ENCODE measurements at places on chromosomes 3 and 15.

DNA sequence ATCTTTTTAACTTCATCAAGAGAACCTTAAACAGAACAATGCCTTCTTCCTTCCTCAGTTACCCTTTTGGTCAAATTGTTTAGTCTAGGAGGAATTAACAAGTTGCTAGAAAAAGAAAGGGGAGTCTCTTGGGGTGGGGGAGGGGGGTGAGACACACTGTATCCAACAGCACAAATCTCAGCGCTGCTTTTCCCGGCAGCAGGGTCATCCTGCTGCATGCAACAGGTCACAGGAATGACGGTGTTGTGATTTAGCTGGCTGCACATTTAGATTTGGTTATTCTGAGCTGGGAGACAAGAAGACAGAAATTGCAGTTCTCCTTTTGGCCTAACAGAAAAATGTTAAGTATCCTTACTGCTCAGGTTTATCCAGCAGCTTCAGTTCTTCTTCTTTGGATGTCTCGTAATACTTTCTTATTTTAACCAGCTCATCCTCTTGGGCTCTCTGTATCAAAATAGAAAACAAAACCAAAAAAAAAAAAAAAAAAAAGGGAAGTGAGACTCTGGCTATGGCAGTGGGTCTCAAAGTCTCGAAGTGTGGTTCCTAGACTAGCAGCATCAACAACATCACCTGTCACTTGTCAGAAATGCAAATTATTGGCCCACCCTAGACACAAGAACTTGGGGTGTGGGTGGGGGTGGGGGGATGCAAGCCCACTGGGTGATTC is 190.5 kb downstream of the GREM1 start:
- peak; percentile 73 for DNase-seq

DNA sequence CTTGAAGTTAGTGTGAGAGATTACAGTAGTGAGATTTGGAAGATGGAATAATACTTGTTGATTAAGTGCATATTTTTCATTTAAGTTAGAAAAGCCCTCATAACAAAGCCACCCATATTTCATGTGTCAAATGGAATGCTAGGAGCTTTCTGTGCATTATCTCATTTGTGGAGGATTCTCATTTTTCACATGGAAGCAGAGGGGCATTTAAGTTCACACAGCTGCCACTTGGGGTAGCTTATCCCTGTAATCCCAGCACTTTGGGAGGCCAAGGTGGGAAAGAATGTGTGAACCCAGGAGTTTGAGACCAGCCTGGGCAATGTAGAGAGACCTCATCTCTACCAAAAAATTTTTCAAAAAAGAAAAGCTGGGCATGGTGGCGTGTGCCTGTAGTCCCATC is 55.2 kb downstream of the RAB7A start:
- DNase-seq = no peak

DNA sequence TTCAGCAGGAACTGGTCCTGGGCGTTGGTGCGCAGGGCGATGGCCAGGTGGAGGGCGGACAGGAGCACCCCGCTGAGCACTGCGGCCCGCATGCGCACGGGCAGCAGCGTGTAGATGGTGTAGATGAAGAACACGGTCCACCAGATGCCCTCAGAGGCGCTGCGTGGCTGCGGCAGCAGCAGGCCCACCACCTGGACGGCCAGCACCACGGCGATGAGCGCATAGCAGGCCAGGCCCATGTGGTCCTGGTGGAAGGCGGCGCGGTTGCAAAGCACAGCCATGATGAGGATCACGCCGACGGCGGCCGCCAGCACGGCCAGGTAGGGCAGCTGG is 1.5 kb downstream of the ADCY5 start:
- DNase-seq = no peak

- DNase-seq = no peak
Measured at GRCh38 chr3:189394599-189395121, 222.9 kb downstream of the TPRG1 start.

DNA sequence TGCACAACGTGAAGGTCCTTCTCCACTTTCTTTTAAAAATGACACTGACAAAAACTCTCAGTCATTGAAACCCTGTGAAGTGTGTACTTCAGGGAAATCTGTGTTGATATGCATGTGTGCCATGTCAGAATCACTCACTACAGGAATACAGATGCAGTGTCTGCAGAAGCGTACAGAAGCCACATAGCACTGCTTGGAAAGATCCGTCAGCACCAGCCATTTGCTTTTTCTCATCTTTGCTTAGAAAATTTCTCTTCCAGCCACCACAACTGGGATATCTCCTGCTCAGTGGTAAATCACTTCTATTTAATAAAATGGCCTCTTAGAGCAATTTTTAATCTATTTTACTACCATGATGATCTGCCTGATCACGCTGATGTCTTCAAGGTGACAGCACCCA is 91.3 kb upstream of the ARHGEF26 start:
- no peak for DNase-seq

DNA sequence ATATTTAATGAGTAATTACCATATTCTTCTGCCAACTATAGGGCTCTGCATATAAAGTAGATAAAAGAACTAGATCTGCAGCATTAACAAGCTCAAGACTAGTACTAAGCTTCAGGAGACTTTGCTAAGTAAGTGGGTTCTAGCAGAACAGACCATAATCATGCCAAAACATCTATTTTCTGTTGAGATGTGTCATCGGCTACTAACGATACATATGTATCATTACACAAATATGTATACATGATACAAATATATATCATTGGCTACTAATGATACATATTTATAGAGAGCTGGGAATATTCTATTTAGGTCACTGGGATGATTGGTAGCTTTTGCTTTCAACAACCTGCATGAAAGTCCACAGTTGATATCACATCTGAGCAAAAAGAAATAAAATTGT is 185.8 kb upstream of the DCBLD2 start:
- DNase-seq = peak; percentile 38

GRCh38 chr3:171314341-171314740 is 145.9 kb downstream of the TNIK start:
- no peak for DNase-seq

- DNase-seq = no peak
Measured at GRCh38 chr15:51038974-51039319, 55.8 kb downstream of the TNFAIP8L3 start.

GRCh38 chr3:43632986-43633385 is 11.2 kb upstream of the ANO10 start:
- no peak for DNase-seq

GRCh38 chr3:178001670-178002101 is 534.5 kb upstream of the KCNMB2 start:
- no peak for DNase-seq

DNA sequence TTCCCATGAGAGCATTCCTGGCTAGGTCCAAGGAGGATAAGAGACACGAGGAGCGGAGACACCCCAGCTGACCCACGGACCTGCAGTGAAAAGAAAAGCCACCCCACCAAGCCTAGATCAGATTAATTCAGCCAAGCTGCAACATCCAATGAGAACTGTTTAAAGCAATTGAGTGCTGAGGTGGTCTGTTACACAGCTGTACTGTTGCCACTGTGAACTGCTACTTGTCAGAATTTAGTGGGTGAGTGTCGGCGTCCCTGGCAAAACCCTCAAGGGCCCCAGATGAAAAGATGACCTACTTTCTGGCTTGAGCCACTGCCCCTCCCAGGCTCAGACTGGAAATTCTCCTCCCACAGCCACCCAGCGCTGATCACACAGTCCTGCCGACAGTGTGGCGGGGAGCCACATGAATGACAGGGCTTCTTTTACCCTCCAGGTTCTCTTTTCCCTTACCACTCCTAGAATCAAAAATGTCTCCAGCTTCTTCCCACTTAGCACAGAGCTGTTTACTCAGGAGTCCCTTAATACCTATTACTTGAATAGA is 26.4 kb upstream of the KBTBD12 start:
- DNase-seq = no peak

GRCh38 chr3:101216710-101217465 is 103.5 kb downstream of the IMPG2 start:
- DNase-seq = no peak

GRCh38 chr15:41934843-41935242 is 37.5 kb downstream of the EHD4 start:
- DNase-seq = no peak

GRCh38 chr3:137766876-137767537 is 2.9 kb downstream of the SOX14 start:
- DNase-seq = no peak

GRCh38 chr3:183449391-183449790 is 21.0 kb upstream of the MCF2L2 start:
- DNase-seq = peak; percentile 23

DNA sequence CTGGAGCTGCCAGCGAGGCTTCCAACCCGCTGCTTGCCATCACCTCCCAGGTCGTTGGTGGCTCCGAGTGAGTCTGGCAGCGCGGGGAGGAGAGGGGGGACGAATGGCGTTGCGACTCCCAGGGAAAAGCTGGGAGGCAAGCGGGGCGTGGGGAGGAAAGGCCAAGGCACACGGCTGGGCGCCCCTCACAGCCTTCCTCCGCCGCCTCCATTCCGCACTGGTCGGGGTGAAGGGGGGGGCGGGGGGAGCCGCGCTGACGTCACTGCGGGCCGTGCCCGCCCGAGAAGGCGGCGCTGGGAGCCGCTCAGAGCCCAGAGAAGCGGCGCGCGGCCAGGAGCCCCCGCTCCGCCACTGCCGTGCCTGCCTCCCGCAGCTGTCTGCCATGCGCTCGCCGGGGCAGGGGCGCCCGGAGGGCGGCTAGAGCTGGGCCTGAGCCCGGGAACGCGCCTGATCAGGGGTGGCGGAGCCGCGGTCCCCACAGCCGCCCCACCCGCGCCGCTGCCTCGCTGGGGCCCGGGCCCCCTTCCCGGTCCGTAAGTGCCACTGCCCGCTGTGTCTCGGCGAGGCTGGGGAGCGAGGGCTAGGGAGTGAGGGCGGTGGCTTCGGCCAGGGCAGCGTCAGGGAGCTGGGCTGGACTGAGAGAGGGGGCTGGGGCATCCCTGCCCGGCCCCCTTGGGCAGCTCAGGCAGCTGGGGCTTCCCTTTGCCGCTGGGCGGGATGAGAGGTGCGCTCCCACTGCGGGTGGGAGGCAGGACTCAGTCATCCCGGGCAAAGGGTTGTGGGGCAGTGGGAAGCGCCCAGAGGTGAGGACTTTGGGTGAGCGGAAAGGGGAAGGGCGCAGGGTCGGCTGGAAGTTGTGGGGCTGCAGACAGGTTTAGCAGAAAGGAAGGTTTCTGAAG is 27.8 kb upstream of the POLG start:
- DNase-seq = no peak

DNA sequence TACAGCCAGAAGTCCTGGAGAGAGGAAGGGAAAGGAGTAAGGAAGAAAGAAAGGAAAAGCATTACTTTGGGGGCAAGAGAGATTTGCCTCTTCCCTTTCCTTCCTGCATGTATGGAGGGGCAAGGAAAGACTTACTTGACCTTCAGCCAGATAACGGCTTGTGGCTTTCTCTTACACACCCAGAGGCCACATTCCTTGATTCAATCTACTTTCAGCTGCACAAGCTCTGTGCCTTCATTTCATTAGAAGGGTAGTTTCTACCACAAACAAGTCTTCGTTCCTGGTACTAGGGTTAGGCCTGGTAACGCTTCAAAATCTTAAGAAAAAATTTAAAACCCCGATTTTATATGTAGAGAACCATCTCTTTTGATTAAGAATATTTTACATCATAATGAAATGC is 835.9 kb downstream of the TUSC7 start:
- peak; percentile 29 for DNase-seq

DNA sequence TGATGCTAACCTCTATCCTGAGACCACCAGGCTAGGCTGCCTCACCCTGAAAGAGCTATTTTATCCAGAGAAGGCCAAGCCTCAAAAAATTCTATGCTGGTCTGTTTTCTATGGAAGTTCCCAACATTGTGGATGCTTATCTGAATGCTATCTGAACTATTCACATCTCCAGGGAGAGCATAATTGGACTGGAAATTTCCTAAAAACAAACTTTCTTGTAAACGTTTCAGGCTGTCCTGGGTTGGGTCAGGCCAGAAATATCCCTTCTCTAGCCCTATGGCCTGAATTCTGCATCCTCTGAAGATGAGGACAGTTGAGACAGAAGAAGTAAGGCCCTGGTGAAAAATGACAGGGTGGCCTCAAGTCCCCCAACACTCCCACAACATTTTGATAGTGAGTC is 706.4 kb upstream of the NR2F2 start:
- no peak for DNase-seq
